Nephron progenitor cell (in vitro differentiated cells): ENCODE measurements at places on chromosomes 5 and 9.

- no peak for DNase-seq
Measured at GRCh38 chr5:127085796-127086195, 12.5 kb upstream of the C5orf63 start.

- no peak for DNase-seq
Measured at GRCh38 chr5:121415270-121415669, 436.4 kb upstream of the FTMT start.

DNA sequence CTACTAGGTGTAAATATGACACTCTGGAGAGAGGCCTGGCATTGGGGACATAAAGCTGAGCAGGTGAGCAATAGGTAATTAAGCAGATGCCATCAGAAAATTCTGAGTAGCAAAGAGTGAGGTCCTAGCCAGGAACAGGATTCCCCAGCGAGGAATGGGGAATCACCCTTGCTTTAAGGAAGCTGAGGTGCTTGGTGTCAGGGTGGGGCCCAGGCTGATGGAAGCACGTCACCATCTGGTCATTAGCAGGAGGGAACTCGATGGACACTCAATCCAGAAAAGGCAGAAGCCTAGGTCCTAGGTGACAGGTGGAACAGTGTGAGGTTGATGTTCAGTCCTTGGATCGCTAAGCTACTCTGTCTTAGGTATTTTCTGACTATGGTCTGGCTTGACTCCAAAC is 562.7 kb upstream of the DAP start:
- DNase-seq = no peak

GRCh38 chr5:87074934-87075541 is 192.6 kb upstream of the RASA1 start:
- no peak for DNase-seq

- no peak for DNase-seq
Measured at GRCh38 chr9:131319486-131319885, 30.0 kb downstream of the PLPP7 start.

GRCh38 chr5:64166201-64166959 is 737 bp downstream of the RNF180 start:
- no peak for DNase-seq

- DNase-seq = no peak
Measured at GRCh38 chr5:123138774-123139173, 49.7 kb downstream of the PRDM6 start.

DNA sequence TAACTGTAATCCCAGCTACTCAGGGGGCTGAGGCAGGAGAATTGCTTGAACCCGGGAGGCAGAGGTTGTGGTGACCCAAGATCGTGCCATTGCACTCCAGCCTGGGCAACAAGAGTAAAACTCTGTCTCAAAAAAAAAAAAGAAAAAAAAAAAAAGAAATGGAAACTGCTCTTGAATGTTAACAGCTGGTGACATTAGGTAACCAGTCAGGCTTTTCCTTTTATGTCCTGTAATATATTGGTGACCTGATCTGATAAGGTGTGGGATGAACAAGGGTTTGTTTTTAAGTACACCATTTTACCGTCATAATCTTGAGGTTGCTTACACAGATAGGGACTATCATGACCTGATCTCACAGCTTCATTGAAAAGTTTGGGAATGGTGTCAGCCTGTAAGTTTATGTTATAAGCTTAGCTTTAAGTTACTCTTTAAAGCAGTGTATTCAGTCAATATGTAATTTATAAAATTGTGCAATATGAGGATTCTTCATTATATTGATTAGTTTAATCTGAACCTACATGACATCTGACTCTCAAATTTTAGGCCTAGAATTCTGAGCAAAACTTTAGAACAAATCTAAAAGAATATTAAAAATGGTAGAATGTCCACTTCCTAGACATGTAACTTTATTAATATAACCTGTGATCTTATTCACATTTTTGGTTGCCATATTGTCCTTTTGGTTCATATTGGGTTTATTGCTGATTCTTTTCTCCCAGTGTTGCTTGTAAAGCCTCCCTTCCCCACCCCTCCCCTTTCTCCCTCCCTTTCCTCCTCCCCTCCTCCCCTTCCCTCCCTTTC is 41.4 kb downstream of the RAI14 start:
- no peak for DNase-seq

DNA sequence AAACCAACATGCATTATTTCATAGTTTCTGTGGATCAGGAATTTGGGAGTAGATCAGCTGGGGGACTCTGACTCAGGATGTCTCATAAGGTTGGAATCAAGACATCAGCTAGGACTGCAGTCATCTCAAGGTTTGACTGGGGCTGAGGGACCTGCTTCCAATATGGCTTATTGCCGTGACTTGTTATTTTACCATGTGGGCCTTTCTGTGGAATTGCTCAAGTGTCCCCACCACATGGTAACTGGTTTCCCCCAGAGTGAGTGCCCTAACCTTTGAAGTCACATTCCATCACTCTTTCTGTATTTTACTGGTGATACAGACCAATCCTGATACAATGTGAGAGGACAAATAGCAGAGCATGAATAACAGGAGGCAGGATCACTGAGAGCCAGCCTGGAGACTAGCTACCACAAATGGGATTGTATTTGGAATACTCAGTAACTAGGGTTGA is 70.2 kb upstream of the ELL2 start:
- DNase-seq = no peak

DNA sequence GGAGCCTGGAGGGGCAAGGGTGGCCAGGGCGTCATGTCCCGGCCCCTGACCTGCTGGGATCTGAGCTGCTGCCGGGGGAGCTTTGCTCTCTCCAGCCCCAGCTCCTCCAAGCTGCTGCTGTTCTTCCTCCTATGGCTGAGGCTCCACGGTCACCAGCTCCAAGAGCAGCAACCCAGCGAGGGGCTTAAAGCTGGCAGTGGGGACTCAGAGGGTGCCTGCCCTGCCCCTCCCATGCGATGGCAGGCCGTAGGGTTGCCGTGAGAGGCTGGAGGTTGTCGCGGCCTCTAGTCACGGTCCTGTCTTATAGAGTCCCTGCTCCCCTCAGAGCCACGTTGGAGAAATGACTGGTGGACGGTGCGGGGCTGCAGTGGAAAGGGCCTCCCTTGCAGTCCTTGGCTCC is 19.5 kb downstream of the DBH start:
- no peak for DNase-seq
